Stimulated activated CD4-positive, alpha-beta T cell treated with anti-CD3 and anti-CD28 coated beads, TNF-alpha, amount 100 ng/mL, for 4 hours (primary cell): ENCODE measurements at places on chromosomes 6 and 20.

- no peak for DNase-seq
These were observed 176.2 kb downstream of the NFATC2 start for GRCh38 chr20:51366155-51366886.

DNA sequence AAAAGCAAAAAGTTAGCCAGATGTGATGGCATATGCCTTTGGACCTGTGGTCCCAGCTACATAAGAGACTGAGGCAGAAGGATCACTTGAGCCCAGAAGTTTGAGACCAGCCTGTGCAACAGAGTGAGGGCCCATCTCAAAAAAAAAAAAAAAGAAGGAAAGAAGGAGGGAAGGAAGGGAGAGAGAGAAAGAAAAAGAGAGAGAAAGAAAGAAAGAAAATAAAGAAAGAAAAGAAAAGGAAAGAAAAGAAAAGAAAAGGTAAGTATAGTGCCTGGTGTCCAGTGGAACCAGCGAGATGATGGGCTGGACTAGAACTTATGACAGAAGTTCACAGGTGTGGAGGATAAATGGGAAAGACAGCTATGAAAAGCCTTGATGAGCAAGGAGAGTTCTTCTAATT, 100.9 kb downstream of the QRSL1 start:
- no peak for DNase-seq

DNA sequence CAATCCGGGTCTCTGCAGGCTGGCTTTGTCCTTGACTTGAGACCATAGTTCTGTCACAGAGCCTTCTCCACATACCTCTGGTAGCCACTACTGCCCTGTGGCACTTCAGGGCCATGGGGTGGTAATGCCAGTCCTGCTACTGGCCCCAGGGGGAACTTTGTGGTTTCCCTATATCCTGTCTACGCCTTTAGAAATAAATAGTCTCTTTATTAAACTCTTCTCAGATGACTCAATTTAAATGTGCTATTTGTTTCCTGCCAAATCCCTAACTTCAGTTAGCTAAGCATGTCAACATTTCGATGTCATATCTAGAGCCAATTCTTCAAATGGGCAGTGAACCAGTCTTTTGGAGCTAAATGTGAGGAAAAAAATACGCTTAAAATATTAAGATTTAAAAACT, 60.1 kb downstream of the SEL1L2 start:
- no peak for DNase-seq

GRCh38 chr6:150320442-150320841, 48.4 kb upstream of the IYD start:
- no peak for DNase-seq

GRCh38 chr20:12383821-12384220, 466.1 kb downstream of the BTBD3 start:
- DNase-seq, result no peak

GRCh38 chr20:48632017-48632824, 195.6 kb downstream of the PREX1 start:
- DNase-seq, result no peak

DNA sequence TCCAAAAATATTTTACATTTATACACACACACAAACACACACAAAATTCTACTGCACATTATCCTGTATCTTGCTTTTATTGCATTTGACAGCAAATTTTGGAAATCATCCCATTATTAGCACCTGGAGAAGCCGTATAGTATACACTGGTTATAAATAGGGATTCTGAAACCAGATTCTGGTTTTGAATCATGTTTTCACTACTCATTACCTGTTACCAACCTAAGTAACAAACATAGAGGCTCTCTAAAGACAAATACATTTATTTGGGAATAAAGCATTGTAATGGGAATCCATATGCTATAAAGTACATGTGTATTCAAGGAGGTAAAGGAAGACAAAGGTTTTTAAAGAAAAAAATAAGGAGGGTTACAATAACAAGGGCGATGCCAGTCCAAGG, 106.8 kb downstream of the OR2B2 start:
- no peak for DNase-seq

DNA sequence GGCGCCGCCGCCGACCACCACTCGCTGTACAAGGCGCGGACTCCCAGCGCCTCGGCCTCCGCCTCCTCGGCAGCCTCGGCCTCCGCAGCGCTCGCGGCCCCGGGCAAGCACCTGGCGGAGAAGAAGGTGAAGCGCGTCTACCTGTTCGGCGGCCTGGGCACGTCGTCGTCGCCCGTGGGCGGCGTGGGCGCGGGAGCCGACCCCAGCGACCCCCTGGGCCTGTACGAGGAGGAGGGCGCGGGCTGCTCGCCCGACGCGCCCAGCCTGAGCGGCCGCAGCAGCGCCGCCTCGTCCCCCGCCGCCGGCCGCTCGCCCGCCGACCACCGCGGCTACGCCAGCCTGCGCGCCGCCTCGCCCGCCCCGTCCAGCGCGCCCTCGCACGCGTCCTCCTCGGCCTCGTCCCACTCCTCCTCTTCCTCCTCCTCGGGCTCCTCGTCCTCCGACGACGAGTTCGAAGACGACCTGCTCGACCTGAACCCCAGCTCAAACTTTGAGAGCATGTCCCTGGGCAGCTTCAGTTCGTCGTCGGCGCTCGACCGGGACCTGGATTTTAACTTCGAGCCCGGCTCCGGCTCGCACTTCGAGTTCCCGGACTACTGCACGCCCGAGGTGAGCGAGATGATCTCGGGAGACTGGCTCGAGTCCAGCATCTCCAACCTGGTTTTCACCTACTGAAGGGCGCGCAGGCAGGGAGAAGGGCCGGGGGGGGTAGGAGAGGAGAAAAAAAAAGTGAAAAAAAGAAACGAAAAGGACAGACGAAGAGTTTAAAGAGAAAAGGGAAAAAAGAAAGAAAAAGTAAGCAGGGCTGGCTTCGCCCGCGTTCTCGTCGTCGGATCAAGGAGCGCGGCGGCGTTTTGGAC, 2.0 kb downstream of the SOX4 start:
- no peak for DNase-seq

- DNase-seq, result no peak
These were observed 60.0 kb upstream of the EZR start for GRCh38 chr6:158879180-158879579.

DNA sequence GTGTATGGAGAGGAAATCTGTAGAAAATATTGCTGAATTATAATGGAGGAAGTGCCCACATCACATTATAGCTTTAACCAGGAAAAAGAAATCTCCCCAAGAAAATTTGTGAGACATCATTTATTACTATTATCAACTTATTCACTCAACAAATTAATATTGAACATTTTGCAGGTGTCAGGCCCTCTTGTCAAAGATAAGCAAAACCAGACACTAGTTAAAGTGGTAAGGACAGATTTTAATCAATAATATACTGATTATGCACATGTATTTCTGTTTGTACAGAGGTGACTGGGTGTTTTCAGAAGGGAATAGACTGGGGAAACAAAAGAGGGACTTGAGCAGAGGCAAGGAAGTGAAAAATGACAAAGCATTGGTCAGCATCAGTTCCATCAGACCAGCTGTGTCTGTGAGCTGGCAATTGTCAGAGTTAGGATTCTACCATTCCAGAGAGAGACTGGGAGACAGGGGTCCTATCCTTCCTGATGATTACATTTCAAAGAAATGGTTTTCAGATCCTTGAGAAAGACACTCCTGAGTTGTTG, 519.2 kb downstream of the UTRN start:
- DNase-seq, result no peak

- no peak for DNase-seq
These were observed 81.7 kb downstream of the YTHDF1 start for GRCh38 chr20:63134201-63134612.

- no peak for DNase-seq
These were observed 465.0 kb upstream of the GJE1 start for GRCh38 chr6:141667580-141668309.

DNA sequence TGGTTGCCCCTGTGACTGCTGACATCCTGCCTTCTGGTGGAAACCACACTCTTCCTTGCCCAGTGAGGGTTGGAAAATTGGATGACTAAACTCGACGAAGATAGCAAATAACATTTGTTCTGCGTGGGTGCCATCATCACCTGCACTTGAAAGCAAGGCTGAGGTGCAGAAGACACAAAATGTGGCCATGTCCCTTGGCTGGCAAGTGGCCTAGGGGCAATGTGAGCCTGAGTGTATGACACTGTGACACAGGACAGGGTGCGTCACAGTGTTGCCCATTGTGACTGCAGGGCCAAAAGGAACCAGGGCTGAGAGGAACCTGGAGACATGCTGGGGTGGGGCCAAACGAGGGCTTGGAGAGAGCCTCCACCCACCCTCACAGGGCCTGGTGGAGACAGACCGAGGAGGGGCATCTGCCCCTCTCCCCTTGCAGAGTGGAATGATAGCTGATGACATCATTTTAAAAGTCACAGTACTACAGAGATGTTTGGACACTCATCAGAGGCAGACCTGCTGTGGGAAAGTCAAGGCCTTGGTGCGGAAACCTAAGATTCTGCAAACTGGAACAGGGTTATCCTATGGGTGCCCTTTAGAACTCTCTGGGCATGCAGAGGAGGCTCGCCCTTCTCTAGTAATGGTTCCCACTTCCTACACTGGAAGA, 12.8 kb upstream of the HLA-F start:
- no peak for DNase-seq

- no peak for DNase-seq
These were observed 144.5 kb downstream of the CEBPB start for GRCh38 chr20:50335105-50335504.

- no peak for DNase-seq
These were observed 6.1 kb upstream of the PKIG start for GRCh38 chr20:44576297-44576696.

DNA sequence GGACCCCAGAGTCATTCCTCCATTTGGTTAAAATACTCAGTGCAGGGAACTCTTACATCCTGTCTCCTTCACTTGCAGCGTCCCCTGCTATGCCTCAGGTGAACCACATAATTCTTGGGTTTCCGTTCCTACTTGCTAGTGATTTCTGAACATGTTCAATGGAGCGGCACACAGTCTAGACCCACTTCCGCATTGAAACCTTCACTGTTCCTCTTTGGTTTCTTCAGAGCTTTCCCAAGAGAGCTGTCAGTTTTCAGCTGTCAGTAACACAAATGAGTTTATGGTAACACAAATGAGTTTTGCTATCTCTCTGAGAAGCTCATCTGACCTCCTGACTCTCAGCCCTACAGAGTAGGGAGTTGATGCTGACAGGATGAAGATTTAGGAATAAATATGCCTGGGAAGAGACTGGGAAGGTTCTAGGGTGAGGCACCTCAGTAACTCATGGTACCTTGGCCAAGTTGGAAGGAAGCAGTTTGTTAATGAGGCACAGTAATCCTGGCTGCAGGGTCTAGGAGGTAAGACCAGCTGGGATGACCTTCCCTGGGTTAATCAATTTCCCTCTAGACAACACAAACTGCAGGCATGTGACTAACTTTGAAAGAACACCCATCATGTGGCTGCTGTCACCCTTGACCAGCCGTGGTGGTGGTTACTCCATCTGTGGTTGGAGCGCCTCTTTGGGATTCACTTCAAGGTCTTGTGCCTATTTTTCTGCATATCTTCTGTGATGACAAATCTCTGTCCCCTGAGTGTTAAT, 5.4 kb downstream of the SYS1 start:
- DNase-seq, result no peak

DNA sequence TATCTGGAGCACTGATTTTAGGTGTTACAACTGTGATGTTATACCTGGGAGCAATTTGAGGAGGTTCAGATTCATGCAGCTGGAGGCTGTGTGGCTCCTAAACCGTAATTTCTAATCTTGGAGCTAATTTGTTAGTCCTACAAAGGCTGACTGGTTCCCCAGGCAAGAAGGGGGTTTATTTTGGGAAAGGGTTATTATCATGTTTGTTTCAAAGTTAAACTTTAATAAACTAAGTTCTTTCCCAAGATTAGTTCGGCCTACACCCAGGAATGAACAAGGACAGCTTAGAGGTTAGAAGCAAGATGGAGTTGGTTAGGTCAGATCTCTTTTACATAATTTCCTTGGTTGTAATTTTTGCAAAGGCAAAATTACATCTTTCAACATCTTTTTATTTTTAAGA, 135.8 kb downstream of the MYO6 start:
- DNase-seq, result no peak

DNA sequence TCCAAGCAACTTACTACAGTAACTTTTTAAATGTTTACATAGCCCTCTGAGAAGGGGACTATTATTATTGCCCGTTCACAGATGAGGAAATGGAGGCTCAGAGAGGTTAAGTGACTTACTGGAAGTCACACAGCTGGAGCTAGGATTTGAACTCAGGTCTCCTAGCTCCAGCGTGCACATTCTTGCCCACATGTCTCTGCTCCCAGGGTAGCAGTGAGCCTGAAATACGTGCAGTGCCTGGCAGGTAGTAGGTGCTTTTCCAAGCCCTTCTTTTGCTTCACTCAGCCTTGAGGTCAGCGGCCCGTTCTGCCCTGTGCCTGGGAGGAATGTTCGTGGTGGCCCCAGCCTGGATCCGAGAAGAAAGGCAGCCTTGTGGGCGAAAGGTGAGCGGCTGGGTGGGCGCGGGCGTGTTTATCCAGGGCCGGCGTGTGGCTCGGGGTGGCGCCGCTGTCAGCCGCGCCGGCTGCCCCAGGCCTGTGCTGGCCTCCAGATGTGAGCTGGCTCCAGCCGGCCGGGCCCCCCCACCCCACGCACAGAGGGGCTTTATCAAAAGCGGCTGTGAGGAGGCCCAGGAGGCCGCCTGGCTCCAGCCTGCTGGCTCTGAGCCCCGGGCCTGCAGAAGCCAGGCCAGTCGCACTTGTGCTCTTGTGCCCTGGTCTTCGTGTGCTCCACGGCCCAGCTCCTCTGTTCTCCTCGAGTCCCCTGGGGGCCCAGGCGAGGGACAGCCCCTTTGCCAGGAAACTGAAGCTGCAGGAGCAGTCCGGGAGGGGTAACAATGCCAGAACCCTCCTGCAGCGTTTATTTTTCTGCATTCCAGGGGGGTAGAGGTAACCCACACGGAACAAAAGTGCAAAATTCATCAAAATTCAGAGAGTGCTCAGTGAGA, 58.1 kb downstream of the UBE2V1 start:
- no peak for DNase-seq

GRCh38 chr6:6484681-6485080, 103.8 kb upstream of the LY86 start:
- no peak for DNase-seq

DNA sequence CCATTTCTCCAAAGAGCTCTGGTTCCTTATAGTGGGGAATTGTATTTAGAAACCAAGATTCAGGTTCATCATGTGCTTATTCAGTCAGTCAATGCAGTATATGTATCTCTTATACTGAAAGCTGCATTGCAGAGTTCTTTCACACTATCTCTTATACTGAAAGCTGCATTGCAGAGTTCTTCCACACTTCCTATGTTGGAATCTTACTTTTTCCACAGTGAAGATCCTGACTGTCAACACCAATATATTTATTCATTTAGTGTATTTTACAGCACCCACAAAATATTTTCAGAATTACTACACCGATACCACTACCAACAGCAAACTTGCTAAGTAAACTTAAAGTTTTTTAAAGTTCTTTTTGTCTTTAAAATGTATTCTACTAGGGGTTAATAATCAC, 349.3 kb upstream of the MMS22L start:
- DNase-seq, result no peak

- no peak for DNase-seq
These were observed 135.3 kb upstream of the KCNG1 start for GRCh38 chr20:51158226-51158625.

- no peak for DNase-seq
These were observed 63.0 kb downstream of the ITCH start for GRCh38 chr20:34426026-34426425.
